ENCODE measurements at places on chromosomes 6 and 20.

DNA sequence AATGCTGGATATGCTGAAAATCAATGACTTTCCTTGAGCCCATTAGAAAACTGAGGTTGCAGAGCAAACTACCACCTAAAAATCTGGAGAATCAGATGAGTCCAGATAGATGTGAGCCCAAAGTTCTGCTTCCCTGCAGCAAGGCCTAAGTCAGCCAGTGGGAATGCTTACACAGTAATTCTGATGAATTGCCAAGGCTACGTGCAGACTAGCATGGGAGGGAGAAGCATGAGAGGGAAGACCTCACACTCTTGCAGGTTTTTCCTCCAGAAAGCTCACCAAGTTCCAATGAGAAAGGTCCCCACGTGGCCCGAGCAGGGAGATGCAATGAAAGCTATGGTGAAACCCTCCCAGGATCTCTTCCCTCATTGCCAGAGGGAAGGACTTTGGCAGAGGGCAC, 104.8 kb upstream of the SIRPA start:
- DNase-seq = no peak

- DNase-seq = no peak
Observed at GRCh38 chr6:18166312-18167036, 11.3 kb downstream of the KDM1B start.

DNA sequence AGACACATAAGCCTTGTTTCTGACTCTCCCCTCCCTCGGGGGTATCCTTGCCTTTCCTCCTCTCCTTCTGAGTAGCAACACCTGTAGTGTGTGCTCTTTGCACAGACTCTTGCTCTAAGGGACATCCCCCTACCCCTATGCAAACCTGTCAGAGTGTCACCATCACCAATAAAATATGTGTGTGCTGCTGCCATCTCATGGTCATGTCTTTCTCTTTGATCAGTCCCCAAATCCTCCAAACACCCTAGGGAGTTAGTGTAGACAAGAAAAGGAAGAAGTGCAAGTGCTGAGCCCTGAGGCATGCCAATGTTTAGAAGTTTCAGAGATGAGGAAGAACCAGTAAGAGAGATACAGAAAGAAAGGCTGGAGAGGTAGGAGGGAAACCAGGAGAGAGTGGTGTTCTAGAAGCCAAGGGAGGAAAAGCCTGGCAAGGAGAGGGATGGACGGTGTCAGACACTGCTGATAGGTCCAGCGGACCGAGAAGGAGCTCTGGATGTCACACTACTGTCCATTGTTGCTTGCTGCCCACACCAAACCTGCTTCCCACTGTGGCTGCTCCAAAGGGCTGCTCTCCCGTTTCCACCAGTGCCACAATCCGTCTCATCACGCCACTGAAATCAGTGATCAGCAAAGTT, 16.4 kb downstream of the TRMT6 start:
- DNase-seq = no peak

GRCh38 chr6:130306377-130306776, 59.4 kb upstream of the TMEM200A start:
- no peak for DNase-seq

DNA sequence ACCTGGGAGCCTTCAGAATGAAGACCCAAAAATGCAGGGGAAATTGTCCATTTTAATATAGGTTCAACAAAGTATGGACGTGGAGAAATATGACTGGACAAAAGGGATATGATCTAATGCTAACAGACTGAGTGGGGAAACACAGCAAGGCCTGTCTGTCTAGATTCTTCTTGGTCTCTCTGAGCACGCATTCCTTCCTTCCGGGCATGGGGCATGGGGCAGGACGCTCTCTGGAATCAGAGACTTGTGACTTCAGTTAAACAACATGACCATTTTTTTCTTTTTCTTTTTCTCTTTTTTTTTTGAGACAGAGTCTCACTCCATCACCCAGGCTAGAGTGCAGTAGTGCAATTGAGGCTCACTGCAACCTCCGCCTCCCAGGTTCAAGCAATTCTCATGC, 31.9 kb downstream of the ZBTB2 start:
- DNase-seq = no peak

DNA sequence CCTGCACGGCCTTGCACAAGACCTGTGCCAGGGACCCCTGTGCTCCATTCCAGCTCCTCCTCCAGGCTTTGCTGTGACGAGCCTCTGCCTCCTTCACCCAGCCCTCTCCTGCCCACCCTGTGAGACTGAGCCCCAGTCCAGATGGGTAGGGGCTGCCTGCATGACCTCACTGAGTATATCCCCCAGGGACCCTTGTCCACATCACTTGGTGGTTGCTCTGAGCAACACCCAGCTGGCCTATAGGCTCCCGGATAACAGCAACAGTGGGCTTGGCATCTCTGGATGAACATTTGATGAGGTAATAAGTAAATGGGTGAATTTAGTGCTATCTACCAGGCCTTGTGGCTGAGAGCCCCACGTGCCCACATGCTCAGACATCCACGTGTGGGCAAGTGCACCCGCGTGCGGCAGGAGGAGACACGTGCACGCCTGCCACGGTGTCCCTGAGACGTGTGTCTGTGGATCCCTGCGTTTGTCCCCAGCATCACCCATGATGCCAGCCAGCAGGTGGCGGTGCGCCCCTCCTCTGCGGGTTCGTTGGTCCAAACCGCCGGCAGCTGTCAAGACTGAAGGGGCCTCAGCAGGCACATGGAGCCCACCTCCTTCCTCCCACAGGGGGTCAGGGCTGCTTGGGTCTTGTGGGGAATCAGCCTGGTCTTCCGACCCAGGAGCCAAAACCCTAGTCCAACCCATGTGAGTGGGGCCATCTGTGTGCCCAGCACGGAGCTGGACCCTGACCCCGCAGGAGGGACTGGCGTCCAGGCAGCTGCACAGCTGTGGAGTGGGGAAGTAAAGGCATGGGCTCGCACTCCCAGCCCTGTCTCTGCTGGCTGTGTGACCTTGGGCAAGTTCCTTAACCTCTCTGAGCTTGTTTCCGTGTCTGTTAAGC, 45.9 kb downstream of the FGD2 start:
- DNase-seq = peak; percentile 92
